Midbrain (tissue), 1 donor: ENCODE measurements at places on chromosomes 2 and 18.

GRCh38 chr18:8990276-8991031, 112.0 kb upstream of the NDUFV2 start:
- DNase-seq: peak; percentile 27

GRCh38 chr18:3960142-3960541, 495.0 kb downstream of the DLGAP1 start:
- no peak for DNase-seq

GRCh38 chr2:208064220-208064961, 39.1 kb upstream of the PLEKHM3 start:
- no peak for DNase-seq

GRCh38 chr2:111251711-111252110, 131.0 kb downstream of the BCL2L11 start:
- DNase-seq: no peak

DNA sequence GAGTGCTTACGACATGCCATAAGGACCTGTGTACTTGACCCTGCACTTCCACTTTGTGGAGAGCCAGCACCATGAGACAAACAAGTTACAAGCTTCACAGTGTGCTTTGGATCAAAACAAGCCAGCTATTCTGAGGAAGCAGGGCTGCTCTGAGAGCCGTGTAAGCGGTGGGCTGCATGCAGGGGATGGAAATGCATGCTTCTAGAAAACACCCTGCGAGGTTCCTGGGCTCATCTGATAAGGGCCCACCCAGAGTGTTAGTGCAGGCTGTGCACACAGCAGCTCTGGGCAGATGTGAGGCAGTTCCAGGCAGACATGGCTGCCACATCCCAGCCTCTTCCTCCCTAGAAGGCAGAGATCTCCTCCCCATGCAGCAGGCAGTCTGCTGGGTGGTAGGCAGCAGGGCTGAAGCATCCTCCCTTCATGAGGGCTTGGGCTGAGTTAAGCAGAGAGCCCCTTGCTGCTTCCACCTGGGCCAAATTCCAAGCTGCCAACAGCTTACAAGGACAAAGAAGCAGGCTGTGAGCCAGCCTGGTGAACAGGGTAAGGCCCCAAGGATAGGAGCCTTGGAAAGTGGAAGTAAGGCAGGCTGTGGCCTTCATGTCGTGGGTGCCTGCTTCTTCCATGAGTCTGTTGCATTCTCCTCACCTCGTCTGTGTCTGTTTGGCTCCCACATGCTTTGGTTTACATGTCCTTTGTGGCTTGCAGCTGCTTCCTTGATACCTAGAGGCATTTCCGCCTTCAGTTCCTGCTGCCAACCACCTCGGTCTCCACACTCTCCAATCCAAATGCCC, 7.7 kb downstream of the PSD4 start:
- DNase-seq: peak; percentile 27

DNA sequence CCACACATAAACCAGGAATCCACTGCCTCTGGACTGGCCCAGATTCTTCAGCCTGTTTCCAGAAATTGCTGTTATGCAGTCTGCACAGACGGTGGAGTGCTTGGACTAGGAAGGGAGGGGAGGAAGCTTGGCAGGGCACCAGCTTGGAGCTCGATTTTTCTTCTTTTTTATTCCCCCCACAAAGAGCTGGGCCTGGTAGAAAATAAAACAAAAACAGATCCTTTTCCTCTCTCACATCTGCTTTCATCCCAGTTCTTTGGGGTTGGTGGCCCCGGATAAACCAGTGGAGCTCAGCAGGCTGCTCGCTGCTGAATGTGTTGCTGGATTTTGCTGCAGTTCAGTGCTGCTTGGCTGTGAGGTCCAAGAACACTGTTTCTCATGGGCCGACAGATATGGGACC, 16.0 kb downstream of the LRRTM1 start:
- DNase-seq: peak; percentile 83

GRCh38 chr2:68266655-68267054, 14.3 kb upstream of the PPP3R1 start:
- DNase-seq: no peak

GRCh38 chr18:38464024-38464423, 898.4 kb upstream of the CELF4 start:
- no peak for DNase-seq

DNA sequence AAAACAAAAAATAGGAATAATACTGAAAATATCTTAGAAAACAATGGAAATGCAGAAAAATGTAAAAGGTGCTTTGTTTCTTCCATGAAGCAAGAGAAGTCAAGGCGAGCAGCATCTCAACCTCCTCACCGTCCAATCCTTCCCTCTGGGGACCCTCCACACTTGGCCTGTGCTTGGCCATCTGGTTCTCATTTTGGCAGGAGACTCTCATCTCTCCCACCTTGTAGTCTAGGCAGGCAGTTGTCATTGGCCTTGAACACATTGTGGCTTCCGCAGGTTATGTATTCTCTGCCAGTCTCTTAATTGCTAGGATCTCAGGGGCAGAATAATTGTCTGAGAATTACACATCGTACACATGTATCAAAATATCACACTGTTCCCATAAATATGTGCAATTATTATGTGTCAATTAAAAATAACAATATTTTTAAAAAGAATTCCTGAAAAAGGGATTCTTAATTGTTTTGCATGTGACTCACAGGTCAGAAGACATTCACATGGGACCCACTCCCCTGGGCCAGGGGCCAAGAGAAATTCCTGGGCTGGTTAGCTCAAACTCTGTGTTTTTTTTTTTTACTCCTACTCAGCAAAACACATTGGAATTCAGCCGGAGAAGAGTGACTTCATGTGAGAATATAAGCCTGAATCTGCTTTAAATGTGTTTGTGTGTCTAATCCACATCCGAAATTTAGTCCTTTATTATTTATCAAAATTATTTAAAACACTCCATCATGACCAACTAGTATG, 14.0 kb upstream of the ANKRD62 start:
- DNase-seq: no peak

DNA sequence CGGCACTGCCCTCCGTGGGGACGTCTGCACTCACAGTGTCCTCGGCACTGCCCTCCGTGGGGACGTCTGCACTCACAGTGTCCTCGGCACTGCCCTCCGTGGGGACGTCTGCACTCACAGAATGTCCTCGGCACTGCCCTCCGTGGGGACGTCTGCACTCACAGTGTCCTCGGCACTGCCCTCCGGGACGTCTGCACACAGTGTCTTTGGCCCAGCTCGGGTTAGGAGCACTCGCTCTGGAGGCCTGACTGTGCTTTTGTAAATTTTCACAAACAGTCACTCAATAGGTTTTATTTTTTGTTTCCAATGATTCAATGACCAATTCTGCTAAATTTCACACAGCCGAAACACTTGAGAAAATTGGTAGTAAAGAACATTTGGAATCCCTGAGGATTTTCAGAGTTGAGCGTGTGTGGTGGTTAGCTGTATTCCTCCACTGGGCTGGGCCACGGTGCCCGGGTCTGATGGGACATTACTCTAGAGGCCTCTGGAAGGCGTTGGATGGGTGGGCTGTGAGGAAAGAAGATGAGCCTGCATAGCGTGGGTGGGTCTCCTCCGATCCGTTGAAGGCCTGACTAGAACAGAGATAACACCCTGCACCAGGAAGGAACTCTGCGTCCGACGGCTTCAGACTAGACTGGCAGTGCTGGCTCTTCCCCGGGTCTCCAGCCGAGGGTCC, 134.8 kb downstream of the RTP5 start:
- DNase-seq: no peak

DNA sequence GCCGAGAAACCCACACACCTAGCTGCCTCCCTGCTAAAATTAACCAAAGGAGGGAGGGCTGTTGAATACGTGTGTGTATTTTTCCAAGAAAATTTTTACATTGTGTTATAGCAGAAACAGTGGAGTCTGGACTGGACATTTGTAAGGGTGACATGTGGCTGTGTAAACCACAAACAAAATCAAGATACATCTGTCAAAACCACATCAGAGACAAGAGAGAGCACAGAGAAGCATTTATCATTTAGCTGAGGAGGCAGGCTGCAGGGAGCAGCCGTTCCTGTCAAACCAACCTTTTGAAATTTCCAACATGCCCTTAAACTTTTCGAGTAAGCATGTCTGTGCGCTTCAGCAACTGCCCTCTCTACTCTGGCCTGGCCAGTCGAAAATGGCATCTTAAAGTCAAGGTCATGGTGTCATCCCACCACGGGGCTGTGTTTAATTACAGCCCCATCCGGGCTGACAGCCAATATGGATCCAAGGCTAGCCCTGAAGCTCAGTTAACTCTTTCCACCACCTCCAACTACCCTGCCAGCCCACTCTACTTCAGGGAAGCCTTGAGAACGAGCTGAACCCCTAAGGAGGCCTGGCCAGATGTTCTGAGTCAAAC, 8.4 kb downstream of the BCL11A start:
- no peak for DNase-seq

- DNase-seq: no peak
Observed at GRCh38 chr2:143994961-143995360, 525.0 kb downstream of the ZEB2 start.

- DNase-seq: no peak
Observed at GRCh38 chr2:75311521-75311920, 112.2 kb upstream of the TACR1 start.

DNA sequence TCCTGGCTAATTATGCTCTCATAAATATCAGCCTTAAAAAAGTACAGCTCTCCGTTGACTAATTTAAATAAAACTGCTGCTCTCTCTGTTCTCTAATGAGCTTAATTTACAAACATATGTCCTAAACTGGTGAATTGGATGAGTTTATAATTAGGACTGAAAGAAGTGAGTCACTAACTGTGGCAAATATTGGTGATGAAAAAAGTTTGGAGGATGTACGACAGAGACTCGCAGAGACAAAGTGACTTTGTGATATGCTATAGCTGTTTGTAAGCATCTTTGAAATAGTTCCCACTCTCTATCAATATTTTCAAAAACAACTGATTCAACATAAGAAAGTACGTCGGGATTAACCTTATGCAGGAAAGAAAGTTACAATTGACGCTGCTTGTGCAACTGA, 138.9 kb upstream of the TMEFF2 start:
- DNase-seq: no peak

DNA sequence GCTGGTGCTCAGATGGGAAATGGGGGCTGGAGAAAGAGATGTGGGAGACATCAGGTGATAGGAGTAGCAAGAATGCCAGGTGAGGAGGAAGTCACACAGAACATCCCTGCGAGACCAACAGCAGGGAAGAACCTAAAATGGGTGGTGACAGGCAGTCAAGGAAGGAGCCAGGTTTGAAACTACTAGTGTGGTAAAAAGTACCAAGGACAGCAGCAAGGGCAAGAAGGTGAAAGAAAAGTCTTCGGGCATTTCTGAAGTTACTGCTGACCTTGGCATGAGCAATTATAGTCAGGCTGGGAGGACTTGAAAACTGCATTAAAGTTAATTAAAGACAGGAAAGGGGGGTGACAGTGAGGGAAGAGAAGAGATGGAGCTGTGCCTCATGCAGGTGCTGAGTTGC, 410.4 kb downstream of the RAD51AP2 start:
- no peak for DNase-seq

DNA sequence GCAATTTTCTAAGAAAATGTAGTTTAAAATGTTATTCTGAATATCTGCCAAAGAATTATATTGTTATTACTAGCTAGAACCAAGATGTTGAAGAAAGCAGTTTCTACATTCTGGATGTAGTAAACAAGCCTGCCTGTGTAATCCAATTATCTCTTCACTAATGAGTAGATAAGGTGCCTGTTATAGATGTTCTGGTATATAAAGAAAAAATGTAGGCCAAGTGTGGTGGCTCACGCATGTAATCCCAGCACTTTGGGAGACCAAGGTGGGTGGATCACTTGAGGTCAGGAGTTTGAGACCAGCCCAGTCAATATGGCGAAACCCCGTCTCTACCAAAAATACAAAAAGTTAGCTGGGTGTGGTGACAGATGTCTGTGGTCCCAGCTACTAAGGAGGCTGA, 28.9 kb downstream of the CD302 start:
- DNase-seq: no peak

DNA sequence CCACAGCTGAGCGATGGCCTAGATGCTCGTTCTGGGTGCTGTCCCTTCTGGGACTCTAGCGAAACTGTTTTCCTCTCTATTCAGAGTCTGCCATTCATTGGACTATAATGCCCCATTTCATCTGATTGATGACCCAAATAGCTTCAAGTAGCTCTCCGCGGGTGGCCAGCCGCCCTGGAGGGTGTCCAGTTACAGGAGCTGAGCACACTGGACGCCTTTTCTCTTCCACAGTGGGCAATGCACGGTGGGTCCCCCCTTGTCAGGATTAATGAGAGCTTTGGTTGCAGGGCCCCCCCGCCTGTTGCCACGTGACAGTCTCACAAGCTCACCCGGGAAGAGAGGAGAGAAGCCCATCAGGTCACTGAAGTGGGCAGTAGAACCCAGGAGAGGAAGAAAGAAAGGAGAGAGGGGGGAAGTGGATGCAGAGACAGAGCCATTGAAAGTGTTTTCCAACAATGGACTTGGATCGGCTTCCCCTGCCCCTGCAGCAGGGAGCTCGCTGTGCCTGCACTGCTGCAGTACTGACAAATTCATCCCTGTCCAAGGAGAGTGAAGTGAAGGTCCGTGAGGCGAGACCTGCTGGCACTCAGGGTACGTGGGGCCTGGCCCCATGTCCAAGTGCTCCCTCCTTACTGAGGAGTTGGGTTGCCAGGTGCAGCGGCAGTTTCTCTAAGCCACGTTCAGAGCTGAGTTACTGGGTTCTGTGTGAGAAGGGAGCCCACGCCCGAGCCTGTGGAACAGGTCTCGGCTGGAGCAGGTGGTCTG, 44.8 kb downstream of the DIPK1C start:
- peak; percentile 84 for DNase-seq

- no peak for DNase-seq
Observed at GRCh38 chr2:162509288-162509968, 165.5 kb downstream of the GCA start.

- DNase-seq: no peak
Observed at GRCh38 chr2:165113414-165113813, 90.4 kb downstream of the SCN3A start.

- no peak for DNase-seq
Observed at GRCh38 chr2:167100506-167100905, 212.2 kb downstream of the XIRP2 start.
